Stimulated activated CD4-positive, alpha-beta T cell treated with anti-CD3 and anti-CD28 coated beads, Interleukin-15, amount 100 ng/mL, for 1 hour (primary cell): ENCODE measurements at places on chromosomes 6 and 20.

GRCh38 chr6:14550410-14550809, 432.8 kb downstream of the CD83 start:
- DNase-seq = no peak

DNA sequence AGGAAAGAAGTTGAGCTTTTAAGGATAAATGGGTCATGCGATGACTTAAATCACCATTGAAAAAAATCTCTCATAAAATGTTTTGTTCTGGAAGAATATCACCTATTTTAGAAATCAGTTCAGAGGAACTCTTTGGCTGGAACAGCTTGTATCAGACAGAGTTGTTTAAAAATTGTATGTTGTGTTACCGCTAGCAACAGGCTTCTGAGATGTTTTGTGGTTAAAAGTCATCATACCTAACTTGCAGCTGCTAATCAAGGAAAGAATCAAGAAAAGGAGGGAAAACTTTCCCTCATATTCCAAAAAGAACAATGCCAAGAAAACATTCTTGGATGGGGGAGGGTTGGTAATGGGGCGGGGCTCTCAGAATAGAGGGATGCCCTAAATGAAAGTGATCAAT, 220.7 kb upstream of the CITED2 start:
- no peak for DNase-seq

DNA sequence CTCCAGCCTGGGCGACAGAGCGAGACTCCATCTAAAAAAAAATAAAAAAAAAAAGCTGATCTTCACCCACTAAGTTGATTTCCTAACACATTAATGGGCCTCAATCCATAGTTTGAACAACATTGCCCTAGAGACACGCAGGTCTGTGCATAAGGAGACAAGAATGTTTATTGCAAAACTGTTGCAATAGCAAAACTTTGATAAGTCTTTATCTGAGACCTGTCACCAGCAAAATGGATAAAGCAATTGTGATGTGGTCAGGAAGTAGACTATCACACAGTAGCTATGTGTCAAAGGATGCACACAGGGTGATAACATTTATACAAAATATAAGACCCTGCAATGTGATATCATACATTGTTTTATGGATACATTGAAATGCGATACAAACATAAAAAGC, 4.2 kb upstream of the ITPR3 start:
- DNase-seq = no peak

- no peak for DNase-seq
These were observed 120.7 kb downstream of the DST start for GRCh38 chr6:56521976-56522375.

GRCh38 chr20:59117526-59117925, 46.1 kb upstream of the ZNF831 start:
- DNase-seq = no peak

GRCh38 chr6:40755046-40755681, 168.0 kb upstream of the LRFN2 start:
- no peak for DNase-seq

- DNase-seq = no peak
These were observed 62.7 kb downstream of the SLX4IP start for GRCh38 chr20:10497791-10498190.

- no peak for DNase-seq
These were observed 751.4 kb upstream of the DEFB115 start for GRCh38 chr20:30506100-30506499.

DNA sequence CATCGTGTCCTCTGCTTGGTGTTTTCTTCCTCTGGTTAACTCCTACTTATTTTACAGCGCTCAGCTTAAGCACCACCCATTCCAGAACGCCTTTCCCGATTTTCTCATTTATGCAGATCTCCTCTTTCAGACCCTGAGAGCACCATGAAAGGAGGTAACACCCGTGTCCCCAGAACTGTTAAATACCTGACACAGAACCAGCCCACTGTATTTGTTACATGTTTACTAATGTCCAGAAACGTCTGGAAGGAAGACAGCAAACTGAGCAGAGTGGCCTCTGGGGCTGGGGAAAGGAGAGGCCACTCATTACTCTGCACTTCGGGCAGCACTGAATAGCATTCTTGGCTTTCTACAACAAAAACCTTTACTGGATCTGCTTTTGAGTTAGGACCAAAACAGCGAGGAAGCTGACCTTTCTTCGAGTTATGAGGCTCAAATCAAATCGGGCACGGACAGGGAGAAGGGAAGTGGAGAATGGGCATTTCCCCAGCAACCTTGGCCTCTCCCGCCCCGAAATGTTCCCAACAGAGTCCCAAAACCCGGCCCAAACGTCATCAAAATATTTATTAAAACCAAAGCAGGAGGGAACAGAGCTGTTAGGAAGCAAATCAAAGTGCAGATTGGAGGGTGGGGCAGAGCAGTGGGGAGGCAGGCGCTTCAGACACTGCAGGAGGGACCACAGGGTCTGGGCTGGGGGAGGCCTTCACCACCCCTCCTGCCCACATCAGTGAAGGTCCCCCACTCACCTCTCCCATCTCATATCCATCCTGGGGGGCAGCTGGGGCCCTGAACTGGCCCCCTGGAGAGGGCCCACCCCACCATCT, 1.1 kb upstream of the NECAB3 start:
- DNase-seq = no peak

GRCh38 chr6:137362878-137363804, 131.1 kb downstream of the OLIG3 start:
- no peak for DNase-seq

DNA sequence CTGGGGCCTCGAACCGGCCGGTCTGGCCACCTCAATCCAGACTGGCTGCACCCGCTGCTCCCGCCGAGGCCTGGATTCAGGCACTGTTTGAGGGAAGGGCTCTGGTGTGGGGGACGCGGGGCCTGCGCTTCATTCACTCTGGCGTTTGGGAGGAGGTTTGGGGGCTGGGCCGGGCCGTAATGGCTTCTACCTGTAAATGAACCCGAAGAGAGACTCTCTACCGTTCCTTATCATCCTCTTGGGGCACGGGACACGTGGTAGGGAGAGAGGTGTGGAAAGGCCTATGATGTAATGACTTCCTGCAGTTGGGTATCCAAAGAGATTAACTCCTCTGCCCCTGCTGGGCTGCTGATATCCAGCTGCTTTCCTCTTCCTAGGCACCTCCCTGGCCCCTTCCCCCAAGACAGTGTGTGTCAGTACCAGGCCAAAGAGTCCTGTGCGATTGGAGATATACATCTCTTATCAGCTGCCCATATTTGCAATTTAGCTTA, 1.8 kb downstream of the FOXO3 start:
- DNase-seq = no peak
